ENCODE measurements at places on chromosomes 16 and 17.

DNA sequence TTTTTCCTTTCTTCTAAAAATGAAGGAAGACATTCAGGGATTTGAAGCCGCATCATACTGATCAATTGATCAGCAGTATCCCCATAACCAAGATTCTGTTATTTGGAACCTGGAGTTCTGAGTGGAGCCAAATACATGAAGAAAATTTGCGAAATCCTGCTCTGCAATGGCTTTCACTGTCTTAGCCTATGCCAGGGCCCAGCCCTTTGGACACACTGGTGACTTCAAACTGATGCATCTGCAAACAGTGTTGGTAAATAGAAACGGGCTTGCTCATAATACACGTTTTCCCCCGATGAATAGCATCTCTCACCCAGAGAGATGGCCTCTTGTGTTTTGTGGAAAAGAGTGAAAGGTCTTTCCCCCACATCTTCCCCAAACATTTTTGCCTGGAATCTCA, 87.6 kb upstream of the TOX3 start:
- no peak for DNase-seq

GRCh38 chr17:59439262-59439661, 107.8 kb downstream of the YPEL2 start:
- no peak for DNase-seq

- no peak for DNase-seq
Measured at GRCh38 chr17:54907376-54907775, 6.7 kb downstream of the TOM1L1 start.

DNA sequence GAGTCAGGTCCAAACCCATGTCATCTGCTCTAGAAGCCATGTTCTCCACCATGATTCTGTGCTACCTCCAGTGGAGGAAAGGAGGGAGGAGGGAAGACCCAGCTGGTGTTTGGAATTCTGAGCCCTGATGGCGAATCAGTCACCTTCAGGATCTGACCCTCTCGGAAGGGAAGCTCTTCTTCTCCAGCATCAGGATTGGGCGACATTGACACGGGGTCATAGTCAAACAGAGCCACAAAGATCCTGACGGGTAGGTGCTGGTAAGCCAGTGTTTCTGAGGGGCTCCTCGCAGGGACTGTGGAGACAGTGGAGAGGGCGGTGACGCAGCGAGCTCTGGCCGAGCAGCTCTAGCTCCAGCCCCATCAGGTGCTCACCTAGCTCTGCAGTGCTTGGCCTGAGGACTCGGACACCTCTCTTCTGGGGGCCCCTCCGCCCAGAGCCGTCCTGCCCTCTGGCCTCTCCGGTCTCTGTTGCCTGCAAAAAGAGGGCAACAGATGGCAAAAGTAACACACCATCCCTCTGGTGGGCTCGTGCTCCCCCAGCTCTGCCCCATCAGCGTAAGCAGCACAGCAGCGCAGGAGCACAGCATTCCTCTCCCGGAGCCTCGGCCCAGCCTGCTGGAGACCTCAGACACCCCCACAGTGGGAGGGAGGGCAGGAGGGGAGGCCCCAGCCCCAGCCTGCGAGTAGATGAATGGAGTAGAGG, 21.0 kb downstream of the TSPOAP1 start:
- DNase-seq, result no peak

Measured in lower lobe of right lung (tissue), 2 donors.